ENCODE measurements at places on chromosomes 11 and 22. TPM values are rescaled to one million over a fixed set of nuclear protein-coding genes. Genes with fewer than 3 reads are reported as not detected.

Gene BATF2
- 1.7 TPM for total RNA-seq

Gene PGA3
- total RNA-seq: 1.1 TPM

Gene SEZ6L
- total RNA-seq: 0.09 TPM

Gene GPHA2
- not detected for total RNA-seq

Gene GRIA4
- total RNA-seq: 0.10 TPM

Gene KCNE3
- total RNA-seq: 7.3 TPM

Gene TMEM191B
- 1.2 TPM for total RNA-seq

Gene TENM4
- 5.6 TPM for total RNA-seq

DNA sequence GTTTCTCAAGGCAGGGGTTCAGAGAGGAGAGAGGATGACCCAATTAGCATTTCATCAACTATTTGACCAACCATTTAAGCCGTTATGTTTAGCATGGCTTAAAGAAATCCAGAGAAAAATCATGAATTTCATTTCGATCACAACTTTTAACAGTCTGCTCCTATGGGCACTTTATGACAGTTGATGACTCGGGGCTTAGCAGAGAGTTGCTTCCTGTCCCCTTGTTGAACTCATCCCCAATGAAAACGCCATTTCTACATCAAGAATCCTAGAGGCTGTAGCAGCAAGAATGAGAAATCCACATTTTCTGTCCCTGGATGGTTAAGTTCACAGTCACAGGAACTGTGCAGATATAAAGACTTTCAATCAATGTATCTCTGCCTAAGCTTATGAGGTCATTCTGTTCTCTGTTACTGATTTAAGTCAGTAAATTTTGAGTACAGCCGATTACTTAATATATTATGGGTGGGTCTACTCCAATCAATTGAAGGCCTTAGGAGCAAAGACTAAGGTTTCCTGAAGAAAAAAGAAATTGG lies 81.1 kb downstream of the BDNF start:
- no peak for DNase-seq

GRCh38 chr22:20479612-20480196 lies 15.9 kb downstream of the KLHL22 start:
- no peak for DNase-seq

- DNase-seq: no peak
Observed at GRCh38 chr11:17197431-17197898, 10.3 kb downstream of the PIK3C2A start.

- no peak for DNase-seq
Observed at GRCh38 chr11:4559527-4560440, 14.8 kb downstream of the OR52M1 start.

DNA sequence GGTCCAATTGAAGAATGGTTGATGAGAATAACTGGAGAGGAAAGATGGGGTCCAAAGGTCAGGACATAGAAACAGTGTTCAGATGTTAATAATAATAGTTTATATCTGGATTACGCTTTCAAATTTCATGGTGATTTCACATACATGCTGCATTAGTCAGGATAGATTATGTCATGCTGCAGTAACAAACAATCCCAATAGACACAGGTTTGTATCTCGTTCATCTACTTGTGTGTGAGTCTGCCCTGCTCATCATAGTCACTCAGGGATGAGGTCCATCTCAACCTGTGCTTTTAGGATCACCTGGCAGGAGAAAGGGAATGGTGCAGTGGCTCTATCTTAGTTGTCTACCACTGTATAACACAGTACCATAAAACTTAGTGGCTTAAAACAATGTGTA lies 48.0 kb upstream of the PLET1 start:
- no peak for DNase-seq

GRCh38 chr22:18104566-18104965 lies 6.0 kb upstream of the TUBA8 start:
- DNase-seq: no peak

- no peak for DNase-seq
Observed at GRCh38 chr22:26673486-26673885, 16.1 kb downstream of the MIAT start.

GRCh38 chr11:116439361-116439677 lies 333.5 kb downstream of the BUD13 start:
- no peak for DNase-seq

DNA sequence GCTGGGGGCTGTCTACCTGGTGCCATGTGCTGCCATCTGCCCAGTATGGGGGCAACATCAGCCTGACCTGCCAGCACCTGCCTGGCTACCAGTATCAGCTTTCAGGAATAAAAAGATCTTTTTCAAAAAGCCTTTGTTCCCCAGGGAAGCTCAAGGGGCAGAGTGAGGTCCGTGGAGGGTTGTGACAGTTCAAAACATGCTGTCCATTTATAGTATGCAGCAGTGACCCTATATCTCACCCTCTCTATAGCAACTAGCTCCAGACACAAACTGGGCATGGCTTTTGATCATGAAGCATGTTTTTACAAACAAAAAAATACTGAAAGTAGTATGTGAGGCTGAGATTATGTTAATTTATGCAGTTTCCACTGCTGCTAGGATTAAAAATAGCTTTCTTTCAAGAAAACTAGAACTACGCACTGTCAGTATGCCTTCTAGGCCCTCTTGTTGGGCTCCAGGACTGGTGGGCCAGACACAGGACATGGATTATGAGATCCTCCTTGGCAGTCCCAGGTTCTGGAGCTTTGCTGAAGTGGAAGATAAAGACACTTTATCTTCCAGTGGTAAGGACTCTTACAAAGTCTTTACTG lies 23.4 kb downstream of the NAV2 start:
- no peak for DNase-seq

DNA sequence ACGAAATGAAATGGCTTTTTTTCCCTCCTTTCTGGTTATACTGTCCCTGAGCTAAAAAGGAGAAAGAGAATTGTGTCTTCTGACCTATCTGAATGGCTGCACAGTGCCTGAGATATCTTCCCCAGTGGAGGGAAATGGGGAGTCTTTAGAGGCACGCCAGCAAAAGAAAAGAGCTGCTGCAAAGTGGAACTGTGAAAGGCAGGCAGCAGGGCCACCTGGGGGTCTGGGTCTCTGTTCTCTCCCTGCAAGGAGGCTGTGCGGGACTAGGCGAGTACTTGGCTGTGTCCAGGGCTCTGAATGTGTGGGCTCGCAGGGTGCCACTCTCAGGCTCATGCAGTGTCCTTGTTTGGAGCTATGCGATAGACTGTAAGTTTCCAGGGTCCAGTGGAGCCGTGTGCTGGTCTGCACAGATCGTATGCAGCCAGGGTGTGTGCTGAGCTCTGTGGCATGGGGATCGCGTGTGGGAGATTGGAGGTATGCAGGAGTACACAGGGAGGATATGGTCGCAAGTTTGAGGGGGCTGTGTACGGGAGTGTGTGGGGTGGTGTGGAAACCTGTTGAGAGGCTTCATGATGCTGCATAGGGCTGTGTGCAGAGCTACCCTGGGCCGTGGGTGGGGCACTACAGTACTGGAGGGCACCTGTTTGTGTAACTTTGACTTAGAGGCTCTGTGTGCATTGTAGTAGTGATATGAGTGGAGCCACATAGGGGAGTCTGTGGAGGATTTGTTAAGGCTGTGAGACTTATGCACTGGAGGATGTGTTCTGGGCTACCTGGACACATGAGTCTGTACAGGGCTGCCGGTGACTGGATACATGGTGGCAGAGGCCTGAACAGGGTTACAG lies 70.1 kb upstream of the OLFML1 start:
- DNase-seq: no peak

GRCh38 chr11:3609416-3610265 lies 32.2 kb downstream of the ART5 start:
- no peak for DNase-seq

GRCh38 chr11:82843057-82843795 lies 57.0 kb downstream of the PRCP start:
- no peak for DNase-seq

- no peak for DNase-seq
Observed at GRCh38 chr11:126930091-126930841, 70.3 kb downstream of the KIRREL3 start.

GRCh38 chr11:46006418-46007070 lies 84.1 kb downstream of the LARGE2 start:
- DNase-seq: no peak

- peak; percentile 82 for DNase-seq
Observed at GRCh38 chr11:10581481-10582019, 13.1 kb upstream of the LYVE1 start.

GRCh38 chr11:12680246-12680939 lies 6.2 kb downstream of the TEAD1 start:
- DNase-seq: peak; percentile 93

DNA sequence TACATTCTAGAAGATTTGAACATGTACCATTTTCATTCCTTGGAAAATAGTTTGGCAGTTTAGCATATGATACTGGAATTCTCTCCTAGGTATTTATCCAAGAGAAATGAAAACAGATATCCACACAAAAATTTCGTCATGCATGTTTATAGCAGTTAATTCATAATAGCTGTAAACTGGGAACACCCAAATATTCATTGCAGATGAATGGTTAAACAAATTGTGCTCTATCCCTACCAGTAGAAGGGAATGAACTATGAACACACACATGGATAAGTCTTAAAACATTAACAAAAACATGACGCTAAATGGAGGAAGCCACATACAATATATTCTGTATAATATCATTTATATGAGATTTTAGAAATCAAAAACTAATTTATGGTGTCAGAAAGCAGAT lies 61.5 kb downstream of the PDE3B start:
- no peak for DNase-seq

DNA sequence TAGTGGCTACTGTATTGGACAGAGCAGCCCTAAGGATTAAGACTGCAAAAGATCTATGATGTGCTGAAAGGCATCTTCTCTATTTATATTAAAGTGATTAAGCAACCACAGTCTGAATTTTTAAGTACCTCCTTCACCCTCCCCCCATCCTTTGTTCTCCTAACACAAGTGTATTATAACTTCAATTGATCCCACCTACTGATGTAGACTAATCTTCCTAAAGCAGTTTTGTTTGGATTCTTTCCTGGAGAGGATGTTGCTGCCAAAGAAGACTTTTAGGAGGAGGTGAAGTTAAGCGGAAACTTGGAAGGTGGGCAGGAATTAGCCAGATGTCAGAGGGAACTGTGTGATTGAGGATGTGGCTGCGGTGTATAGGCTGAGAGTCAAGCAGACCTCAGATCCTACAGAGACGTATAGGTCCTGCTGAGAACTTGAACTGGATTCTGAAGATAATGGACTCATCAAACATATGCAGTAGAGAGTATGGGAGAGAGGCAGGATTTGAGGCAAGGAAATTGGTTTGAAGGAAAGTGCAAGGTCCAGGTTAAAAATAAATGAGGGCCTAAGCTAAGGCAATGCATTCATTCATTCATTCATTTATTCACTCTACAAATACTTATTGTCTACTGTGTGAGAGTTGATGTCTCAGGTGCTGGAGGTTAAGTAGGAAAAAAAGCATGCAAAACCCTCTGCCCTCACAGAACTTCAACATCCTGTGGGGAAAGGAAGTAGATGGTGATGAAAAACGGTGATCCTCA lies 5.2 kb upstream of the RASSF10 start:
- DNase-seq: no peak

GRCh38 chr11:33867561-33867960 lies 24.3 kb downstream of the LMO2 start:
- no peak for DNase-seq

GRCh38 chr11:57071829-57072228 lies 83.1 kb downstream of the OR5AK2 start:
- no peak for DNase-seq

GRCh38 chr11:27458182-27458581 lies 14.4 kb downstream of the LGR4 start:
- DNase-seq: no peak
